ENCODE measurements at places on chromosomes 2 and 18. TPM values are rescaled to one million over a fixed set of nuclear protein-coding genes. Genes with fewer than 3 reads are reported as not detected.

SERPINB3 gene
- not detected for total RNA-seq

VWA3B gene
- total RNA-seq = not detected

CHMP1B gene
- 32.9 TPM for total RNA-seq

ITGB6 gene
- total RNA-seq = not detected

PKDCC gene
- total RNA-seq = 60.1 TPM

KIF3C gene
- 5.4 TPM for total RNA-seq

AQP12B gene
- not detected for total RNA-seq

SERPINB4 gene
- 0.26 TPM for total RNA-seq

CNGA3 gene
- not detected for total RNA-seq

SPDYA gene
- total RNA-seq = 0.28 TPM

CYP27A1 gene
- 4.1 TPM for total RNA-seq

CNRIP1 gene
- 14.0 TPM for total RNA-seq

HOXD10 gene
- not detected for total RNA-seq

SYT4 gene
- total RNA-seq = not detected

CCDC121 gene
- total RNA-seq = 2.9 TPM

TMEM198 gene
- total RNA-seq = 0.03 TPM

SNX17 gene
- 148 TPM for total RNA-seq
